D341Med (cell line): ENCODE measurements at places on chromosomes 12 and 14.

DNA sequence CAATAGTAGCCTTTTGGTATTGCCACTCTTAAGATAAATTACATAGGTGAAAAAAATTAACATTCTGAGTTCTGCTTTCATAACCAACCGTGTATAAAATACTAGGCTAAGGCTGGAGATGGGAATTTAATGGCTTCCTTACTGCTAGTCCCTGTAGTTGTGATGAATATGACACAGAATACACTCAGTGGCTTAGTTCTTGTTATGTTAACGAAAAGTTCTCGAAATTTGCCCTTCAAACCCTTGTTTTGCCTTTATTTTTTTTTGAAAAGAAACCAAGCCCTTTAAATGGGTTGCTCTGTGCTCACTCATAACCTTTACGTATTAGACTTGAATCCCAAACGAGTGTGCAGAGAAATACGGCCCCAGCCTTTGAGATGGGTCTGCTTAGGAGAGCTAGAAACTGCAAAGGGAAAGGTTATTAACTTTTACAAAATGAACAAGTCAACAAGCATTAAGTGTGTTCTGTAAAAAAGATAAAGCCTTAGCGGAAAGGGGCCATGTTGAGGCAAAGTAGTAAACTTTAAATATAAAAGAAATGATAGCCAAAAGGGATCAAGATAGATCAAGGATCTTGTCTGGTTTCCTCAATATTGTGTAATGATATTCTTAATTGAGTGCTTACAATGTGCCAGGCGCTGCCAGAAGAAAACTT lies 1.7 kb downstream of the NUDT4 start:
- no peak for DNase-seq

DNA sequence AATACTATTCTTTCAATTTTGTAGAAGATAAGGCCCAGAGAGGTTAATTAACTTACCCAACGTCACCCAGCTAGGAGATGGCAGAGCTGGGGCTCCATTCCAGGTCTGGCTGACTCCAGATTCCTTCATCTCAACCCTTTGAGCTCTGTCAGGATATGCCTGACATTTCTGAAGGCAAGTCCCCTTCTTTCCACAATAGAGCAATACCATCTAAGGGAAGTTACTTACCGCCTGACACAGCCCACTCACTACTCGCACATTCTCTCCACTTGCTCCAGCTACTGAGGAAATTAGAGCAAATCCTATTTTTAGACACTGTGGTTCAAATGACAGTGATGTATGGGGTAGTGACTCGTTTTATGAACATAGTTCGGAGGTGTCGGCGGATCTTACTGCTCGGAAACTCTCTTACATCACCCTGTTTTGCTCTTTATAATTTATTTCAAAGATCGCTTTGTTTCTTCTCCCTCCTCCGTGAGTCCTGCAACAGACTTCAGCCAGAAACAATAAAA lies 2.0 kb upstream of the WSCD2 start:
- DNase-seq = no peak

DNA sequence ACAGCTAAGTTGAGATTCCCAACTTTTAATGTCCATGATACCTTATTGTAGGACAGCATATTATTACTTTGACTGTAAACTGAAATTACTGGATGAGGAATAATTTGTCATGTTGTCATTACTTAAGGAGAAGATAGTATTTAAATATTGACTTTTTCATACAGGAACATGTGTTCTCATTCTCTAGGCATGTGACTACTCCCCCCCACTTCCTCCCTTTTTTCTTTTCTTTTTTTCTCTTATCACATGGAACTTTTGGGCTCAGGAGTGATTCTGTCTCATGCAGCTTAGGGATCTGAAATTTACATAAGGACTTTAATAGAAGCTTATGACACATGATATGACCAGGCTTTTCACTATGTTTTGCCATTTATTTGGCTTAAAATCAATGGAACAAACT lies 127.7 kb upstream of the SLCO1C1 start:
- no peak for DNase-seq

- DNase-seq = no peak
Measured at GRCh38 chr12:107564946-107565345, 120.7 kb upstream of the PWP1 start.

DNA sequence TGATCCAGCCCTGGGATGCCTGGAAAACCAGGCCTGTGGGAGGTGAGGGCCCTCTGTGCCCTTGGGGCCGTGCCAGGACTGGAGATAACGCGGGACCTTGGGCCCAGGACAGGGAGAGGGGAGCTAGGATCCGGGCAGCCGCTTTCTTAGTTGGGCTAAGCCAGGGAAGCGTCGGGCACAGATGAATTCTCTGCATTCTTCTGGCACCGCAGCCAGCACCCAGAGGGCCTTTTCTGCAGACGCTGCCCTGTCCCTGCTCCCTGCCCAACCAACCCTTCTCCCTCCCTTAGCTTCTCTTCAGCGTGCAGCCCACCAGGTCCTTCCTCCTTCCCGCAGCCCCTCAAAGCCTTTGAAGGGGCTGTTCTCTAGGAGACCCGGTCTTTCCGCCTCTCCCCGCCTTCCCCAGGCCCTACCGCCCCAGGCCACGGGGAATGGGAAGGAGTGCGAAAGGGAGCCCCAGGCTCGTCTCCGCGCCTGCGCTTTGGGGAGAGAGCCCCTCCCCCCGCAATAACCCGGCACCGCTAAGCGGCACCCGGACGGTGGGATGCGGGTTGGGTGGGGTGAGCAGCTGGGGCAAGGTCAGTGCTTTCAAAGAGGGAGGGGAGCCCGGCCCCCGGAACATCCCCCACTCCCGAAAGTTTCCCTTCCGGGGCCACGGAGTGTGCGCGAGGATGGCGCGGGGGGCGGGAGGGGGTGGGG lies 663 bp downstream of the NCKAP5L start:
- DNase-seq = peak; percentile 90

GRCh38 chr14:95095996-95096395 lies 61.3 kb downstream of the DICER1 start:
- no peak for DNase-seq

DNA sequence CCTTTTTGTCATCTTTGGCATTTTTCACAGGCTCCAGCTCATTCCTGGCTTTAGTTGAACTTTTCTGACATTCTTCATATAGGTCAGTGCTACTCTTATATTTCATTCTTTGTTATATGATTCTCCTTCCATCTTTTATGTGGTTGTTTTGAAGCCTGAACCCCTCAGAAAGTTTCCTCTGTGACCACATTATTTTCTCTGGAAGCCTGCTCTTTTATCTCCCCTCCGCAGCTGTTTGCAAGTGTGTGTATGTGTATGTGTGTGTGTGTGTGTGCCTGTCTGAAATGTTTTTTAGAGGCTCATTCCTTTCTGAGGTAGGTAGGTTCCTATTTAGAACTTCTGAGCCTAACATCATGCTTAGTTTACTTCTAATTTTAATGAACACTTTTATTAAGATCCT lies 47.6 kb downstream of the ANO4 start:
- DNase-seq = no peak
